ENCODE measurements at places on chromosomes 2 and 18.

GRCh38 chr2:30336978-30337841, 105.9 kb downstream of the LBH start:
- peak; percentile 34 for DNase-seq

- DNase-seq = no peak
Observed at GRCh38 chr2:238483656-238484055, 56.9 kb downstream of the ASB1 start.

DNA sequence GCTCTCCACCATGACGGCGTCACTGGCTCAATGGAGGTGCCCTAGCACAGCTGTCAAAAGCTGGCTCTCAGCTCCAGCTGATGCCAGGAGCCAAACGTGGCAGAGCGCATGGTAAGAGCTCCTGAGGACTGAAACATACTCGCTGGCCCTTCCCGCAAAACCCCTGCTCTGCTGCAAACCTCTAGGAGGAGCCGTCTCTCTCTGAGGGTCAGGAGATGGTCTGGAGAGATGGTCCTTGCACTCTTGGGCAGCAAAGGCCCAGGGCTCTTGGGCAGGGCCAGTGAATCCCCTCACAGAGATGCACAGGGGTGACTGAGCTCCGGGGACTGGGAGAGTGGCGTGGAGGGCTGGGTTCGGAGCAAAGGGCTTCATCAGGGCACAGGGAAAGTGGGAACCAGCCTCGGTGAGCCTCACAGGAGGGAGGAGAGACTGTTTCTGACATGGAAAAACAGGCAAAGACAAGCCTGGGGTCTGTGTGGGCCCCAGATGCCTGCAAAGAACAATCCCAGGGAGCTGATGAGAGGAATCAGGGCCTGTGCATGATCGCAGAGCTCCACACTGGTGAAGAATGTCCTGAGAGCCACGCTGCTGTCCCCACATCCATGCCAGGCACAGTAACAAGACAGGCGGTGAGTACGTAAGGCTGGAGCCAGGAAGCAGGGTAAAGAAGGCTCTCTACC, 17.2 kb downstream of the SNORC start:
- DNase-seq = no peak

- DNase-seq = no peak
Observed at GRCh38 chr2:95388856-95389244, 13.7 kb upstream of the FAHD2A start.

DNA sequence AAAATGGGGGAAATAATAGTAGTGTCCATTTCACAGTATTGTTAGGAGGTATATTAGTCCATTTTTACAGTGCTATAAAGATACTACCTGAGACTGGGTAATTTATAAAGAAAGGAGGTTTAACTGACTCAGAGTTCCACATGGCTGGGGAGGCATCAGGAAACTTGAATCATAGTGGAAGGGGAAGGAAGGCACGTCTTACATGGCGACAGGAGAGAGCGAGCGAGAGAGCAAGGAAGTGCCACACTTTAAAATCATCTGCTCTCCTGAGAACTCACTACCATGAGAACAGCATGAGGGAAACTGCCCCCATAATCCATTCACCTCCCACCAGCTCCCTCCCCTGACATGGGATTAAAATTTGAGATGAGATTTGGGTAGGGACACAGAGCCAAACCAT, 23.4 kb downstream of the MGAT5 start:
- DNase-seq = no peak

GRCh38 chr2:60376252-60376651, 177.2 kb downstream of the BCL11A start:
- no peak for DNase-seq

DNA sequence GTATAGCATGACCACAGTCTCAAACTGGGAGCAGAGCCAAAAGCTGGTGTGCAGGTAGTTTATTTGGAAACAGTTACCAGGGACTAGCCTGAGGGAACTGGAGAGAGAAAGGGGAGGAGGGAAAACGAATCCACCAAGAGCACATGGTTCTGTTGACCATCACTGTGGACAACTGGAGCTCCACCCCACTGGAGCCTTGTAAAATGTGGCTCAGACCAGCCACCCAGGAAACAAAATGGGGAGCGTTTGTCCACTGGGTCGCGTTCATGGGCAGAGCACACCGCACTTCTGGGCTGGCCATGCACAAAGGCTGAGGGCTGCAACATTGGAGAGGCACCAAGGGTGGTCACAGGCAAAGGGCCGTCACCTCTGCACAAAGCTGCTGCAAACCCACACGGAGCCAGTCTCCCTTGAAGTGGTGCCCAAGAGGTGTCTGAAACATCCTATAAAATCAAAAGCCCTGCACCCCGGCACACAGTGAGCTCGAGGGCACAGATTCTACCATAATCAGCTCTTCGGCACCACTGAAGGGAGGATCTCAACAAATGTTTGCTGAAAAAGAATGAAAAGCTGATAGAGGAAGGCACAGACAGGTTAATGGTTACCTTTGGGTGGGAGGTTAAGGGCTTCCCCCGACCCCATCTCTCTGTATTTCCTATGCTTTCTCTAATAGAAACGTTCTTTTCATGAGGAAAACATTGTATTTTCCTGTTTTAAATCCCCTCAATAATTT, 192.9 kb downstream of the INHBB start:
- no peak for DNase-seq

DNA sequence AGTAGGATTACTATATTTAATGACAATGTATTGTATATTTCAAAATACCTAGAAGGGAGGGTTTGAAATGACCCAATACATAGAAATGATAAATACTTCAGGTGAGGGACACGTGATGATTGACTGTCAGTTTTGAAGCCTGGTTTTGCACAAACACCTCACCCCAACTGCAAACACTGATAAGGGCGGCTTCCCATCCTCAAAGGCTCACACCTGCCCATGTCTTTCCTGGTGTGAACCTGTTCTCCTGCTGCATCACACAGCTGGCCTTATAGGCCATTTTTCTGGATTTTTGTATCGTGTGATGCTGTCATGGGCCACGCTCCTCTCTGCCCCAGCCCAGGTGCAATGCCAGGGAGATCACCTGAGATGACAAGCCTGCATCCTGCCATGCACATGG, 166.5 kb upstream of the NCK2 start:
- DNase-seq = no peak

- peak; percentile 32 for DNase-seq
Observed at GRCh38 chr2:15734674-15735483, 143.2 kb downstream of the DDX1 start.

DNA sequence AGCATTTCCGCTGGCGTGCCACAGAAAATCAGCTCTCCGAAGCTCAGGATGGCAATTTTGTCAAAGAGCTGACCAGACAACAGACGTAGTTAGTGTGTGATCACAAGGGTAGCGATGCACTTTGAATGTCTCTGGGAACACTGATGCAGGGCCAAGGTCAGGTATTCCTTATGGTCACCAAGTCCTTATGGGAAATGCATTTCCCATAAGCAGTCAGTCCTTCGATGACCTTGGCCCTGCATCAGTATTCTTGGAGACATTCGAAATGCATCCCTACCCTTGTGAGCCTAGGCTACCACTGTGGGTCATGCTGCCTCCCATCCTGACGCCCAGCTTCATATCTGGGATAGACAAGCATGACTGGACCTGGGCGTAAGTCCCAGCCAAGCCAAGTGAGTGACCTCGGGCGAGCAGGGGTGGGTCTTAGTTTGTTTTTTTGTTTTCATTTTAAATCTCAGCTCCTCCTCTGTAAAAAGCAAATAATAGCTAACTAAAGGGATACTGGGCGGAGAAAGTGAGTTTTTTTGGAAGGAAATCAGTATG, 13.6 kb downstream of the ABCG5 start:
- no peak for DNase-seq

DNA sequence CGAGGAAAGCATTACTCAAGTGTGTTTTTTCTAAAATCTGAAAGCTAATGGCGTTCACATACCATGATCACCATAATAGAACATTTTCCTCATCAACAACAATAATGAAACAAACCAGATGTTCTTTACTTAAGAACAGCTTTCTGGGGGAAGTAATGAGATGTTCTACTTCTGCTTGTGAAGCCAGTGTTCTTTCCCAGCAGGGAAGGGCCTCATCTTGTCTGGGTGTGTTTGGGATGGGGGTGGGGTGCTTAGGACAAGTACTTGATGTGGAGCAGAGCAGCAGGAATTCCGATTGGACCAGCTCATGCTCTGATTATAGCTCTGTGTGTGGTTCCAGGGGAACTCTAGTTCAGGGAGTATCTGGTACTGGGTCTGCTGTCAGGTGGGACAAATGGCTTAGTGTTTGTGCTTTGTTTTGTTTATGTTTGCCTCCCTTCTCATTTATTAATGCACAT, 163.0 kb upstream of the NOSTRIN start:
- DNase-seq = no peak

DNA sequence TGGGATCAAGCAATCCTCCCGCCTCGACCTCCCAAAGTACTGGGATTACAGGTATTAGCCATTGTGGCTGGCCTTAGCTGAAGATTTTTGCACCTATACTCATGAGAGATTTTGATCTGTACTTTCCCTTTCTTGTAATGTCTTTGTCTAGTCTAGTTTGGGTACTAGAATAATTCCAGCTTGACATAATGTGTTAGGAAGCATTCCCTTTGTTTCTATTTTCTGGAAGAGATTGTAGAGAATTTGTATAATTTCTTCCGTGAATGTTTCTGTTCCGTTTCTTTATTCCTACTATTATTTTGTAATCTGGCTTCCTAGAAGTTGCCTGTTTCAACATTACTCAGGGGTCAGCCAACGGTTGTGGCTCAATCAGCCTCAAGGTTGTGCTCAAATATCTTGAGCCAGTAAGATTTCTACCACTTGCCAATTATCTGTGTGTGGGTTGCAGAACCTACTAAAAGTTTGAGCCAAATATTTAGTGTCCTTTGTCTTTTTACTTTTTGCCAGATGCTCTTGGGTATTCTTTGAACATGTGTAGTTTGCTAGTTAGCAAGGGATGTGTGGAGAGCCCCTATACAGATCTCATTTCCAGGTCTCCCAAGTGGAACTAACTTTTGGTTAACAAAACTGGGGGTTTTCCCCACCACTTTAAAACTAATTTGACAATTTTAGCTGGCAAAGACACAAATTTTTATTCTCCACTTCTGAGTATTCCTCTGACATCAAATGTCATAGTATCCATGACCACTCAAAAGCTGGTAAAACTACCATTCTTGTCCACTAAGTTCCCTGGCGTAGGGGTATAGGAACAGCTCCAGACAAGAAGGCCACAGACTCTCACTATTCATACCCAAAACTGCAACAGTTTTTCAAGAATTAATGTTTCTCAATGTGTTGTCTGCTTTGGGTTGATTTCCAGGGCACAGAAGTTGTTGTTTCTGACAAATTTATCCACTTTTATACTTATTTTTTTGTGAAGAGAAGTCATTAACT, 42.8 kb upstream of the BAZ2B start:
- DNase-seq = no peak

DNA sequence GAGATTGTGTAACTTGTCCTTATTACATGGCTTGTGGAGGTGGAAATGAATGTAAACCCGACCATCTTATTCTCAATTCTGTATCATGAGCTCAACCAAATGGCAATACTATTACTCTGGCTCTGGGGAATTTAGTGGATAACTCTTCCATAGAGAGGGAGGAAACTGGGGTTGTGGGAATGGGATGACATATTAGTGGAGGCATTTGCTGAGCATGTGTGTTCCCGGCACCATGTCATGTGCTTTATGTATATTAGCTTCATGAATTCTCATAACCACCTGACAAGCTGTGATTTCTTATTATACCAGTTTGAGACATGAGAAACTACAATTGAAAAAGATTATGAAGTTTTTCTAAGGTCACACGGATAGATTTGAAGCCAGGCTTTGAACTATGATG, 112.8 kb upstream of the TMEFF2 start:
- peak; percentile 29 for DNase-seq

DNA sequence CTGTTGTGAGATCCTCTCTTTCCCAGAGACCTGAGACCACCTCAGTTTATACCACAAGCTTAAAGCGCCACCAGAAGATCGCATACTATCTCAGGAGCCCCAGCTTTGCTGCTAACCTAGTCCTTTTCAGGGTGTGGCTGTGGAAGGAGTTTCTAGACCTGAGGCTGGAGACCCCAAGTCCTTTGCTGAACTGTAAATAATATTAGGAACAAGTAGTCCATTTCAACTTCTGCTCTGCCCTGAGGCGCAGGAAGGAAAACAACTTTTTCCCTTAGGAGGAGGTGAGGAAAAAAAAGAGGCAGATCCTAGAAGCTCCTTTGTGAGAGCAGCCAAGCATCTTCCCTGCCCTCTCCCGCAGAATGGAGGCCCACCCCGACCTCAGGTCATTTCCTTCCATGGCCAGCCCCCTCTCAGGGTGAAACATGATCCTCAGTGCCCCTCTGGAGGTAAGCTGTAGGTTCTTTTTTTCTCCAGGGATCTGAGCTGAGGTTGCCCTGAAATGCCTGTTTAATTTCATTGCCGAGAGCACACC, 122.8 kb upstream of the LGALSL start:
- no peak for DNase-seq

DNA sequence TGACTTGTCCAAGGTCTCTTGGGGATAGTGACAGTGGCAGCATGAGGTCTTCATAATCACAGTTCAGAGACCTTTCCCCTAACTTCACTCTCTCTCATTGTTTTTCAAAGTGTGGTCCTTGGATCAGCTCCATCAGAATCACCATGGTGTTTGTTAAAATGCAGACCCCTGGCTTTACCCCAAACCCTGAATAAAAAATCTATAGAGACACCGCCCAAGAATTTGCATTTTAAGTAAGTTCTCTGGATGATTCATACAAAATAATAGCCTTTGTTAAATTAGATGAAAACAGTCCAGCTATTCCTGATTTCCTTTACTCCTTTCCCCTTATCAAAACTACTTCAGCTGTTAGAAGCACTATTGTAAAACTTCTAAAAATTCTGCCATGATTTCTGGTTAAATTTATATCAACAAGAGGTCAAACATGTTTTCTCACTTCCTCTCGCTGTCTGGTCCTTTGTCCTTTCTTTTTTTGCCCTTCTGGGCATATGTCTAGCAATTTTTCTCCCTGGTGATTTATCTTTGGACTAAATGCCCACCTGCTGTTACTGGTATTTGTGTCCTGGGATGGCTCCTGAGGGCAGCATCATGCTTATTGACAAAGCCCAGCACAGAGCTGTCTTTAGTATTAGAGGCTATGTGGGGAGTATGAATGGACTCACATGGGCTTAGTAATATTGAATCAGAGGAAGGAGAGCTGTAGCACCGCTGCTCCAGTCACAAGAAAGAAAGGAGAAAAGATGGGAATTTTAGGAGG, 63.4 kb downstream of the LHCGR start:
- no peak for DNase-seq

- no peak for DNase-seq
Observed at GRCh38 chr2:47402555-47402804, 476 bp upstream of the MSH2 start.

DNA sequence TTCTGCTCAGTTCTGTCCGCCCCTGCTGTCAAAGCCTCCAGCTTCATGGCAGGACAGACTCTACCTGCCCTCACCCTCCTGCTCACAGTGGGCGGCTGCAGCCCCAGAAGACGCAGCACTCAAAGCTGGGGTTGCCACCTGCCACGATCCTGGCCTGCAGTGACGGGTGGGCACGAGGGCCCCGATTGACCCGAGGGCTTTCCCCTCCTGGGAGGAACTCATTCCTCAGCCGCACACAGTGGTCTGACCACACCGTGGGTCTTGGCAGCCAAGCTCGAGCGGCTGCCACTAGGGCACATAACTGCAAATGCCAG, 47.1 kb downstream of the HS6ST1 start:
- no peak for DNase-seq

Measured in SJCRH30 (cell line).